ENCODE measurements at places on chromosomes 6 and 20.

DNA sequence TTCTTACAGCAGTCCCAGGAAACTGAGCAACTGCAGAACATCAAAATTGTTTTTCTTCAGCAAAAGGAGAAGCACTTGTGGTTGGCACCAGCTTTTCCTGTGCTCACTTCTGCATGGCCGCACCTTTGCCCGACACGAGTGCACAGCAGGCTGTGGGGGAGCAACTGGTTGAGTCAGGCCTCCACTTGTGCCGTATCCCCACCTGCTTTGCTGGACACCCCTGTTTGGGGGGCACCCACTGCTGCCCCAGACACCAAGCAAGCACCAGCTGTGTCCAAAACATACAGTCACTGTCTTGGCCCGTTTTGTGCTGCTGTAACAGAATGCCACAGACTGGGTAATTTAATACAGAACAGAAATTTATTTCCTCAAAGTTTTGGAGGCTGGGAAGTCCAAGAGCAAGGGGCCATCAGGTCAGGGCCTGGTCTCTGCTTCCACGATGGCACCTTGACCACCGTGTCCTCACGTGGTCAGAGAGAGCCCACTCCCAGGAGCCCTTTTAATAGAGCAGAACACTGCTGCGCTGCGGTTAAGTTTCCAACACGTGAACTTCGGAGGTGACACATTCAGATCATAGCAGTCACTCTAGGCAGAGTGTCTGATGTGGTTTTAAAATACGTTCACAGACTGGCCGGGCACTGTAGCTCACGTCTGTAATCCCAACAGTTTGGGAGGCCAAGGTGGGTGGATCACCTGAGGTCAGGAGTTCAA lies 8.7 kb upstream of the GMEB2 start:
- peak; percentile 75 for DNase-seq

- DNase-seq, result no peak
Measured at GRCh38 chr6:7580537-7580926, 9.5 kb upstream of the SNRNP48 start.

DNA sequence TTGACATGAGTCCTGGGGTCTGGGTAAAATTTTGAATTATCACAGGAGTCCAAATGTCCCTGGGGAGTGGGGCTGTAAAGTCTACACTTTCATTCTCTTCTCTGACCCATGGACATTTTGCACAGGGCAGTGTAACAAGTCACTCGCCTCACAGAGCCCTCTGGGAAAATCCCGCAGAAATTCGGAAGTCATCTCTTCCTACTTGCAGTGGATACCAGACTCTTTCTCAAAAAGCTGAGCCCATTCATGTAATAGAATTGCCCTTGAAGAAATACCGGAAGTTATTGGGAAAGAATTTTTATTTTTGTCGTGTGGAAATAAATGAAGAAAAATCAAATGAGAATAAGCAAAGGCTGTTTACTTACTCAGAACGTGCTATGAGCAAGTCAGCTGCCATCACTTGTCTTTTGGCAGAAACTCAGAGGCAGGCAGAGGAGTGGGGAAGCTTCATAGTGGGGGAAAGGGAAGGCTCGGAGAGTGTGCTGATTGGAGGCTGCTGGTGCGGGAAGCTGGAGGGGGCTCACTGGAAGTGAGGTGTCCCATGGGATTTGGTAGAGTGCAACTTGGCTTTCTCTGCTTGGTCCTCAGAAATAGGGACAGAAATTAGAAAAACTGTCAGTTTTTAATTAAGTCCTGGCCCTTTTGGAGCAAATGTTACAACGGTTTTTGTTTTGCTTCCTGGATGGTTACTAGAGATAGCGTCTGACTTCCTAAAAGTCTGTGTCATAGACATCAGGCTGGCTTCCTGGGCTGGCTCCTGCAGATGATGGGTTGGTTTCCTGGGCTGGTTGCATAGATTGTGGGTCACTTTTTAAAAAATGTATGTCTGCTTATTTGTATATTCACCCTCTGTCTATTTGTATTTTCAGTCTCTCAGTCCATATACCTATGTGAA lies 79.8 kb upstream of the EEF1E1 start:
- DNase-seq, result no peak

GRCh38 chr6:42337985-42338743 lies 113.6 kb downstream of the TRERF1 start:
- no peak for DNase-seq

DNA sequence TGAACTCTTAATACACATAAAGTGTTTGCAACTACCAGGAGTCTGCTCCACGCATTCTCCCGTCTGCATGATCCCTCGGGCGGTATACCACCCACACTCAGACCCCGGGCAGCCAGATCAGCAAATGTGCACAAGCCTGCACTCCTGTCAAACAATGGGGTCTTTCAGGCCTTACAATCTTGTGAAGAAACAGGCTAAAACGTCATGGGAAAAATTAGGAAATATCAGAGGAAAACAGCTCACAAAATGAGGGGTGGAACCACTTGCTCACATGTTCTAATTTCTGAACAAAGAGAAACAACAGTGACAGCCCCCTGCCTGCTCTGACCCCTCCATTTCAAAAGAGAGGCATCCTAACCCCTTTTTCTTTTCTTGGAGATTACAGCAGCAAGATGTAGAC lies 69.4 kb downstream of the BACH2 start:
- no peak for DNase-seq

- no peak for DNase-seq
Measured at GRCh38 chr20:19757487-19758132, 448 bp upstream of the RIN2 start.

GRCh38 chr6:96923400-96923799 lies 1.1 kb upstream of the KLHL32 start:
- no peak for DNase-seq

- no peak for DNase-seq
Measured at GRCh38 chr20:37259031-37259430, 2.6 kb downstream of the GHRH start.

DNA sequence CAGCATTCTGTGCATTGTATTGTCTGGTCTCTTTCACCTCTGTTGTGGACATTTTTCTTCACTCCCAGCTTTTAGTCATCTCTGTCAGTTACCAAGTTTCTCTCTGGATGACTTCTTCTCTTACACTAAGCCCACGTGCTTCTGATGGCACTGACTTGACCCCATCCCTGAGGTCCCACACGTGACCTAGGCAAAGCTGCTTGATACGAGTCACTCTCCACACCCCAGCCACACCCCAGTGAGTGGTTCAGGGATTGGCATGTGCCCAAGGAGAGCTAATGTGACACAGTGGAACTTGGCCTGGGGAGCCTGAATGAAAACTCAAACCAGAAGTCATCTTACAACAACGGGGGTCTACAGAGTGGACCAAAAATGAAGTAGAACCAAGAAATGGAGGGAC lies 32.2 kb downstream of the HTR1E start:
- no peak for DNase-seq

- no peak for DNase-seq
Measured at GRCh38 chr20:46057856-46058598, 29.0 kb downstream of the SLC12A5 start.

DNA sequence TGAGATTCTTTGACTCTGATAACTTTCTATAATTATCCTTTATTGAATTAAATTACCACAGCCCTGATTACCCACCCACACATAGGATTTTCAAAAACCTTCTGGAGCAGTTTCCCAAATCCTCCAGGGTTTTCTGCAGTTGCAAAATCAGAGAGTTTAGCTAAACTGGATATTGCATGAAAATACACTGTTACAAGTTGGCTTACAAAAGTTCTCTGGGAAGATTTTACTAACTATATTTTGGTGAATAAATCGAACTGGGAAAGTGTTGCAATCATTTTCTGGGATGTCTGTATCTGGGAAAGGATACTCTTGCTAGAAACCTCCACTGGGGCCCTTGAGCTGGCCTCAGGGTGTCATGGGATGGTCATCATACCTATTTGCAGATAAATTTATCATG lies 97.6 kb upstream of the STMND1 start:
- DNase-seq, result no peak

- no peak for DNase-seq
Measured at GRCh38 chr6:108526739-108527174, 34.0 kb upstream of the FOXO3 start.

GRCh38 chr6:154593122-154593521 lies 82.6 kb upstream of the CNKSR3 start:
- DNase-seq, result no peak

DNA sequence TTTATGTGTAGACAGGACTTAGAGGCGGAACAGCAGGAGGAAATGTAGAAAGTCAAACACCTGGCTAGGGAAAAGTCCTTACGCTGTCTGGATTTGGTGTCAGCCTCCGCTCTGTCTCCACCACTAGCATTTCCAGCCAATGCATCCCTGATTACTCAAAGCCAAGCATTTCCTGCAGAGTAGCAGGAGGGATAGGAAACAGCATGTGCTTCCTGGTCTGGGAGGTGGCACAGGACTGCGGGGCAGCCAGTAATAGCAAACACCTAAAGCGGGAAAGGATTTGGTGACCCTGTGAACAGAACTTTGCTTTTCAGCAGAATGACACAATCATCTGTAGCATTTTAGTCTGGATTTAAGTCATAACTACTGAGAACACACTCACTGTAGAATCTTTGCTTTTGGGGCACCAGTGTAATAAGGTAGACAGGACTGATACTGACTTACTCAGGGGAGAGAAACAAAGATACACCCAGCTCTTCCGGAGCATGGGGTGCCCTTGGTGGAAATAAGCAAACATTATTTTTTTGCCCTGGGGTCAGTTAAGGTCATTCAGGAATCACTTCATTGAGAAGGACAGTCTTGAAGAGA lies 133.3 kb upstream of the AHI1 start:
- no peak for DNase-seq

DNA sequence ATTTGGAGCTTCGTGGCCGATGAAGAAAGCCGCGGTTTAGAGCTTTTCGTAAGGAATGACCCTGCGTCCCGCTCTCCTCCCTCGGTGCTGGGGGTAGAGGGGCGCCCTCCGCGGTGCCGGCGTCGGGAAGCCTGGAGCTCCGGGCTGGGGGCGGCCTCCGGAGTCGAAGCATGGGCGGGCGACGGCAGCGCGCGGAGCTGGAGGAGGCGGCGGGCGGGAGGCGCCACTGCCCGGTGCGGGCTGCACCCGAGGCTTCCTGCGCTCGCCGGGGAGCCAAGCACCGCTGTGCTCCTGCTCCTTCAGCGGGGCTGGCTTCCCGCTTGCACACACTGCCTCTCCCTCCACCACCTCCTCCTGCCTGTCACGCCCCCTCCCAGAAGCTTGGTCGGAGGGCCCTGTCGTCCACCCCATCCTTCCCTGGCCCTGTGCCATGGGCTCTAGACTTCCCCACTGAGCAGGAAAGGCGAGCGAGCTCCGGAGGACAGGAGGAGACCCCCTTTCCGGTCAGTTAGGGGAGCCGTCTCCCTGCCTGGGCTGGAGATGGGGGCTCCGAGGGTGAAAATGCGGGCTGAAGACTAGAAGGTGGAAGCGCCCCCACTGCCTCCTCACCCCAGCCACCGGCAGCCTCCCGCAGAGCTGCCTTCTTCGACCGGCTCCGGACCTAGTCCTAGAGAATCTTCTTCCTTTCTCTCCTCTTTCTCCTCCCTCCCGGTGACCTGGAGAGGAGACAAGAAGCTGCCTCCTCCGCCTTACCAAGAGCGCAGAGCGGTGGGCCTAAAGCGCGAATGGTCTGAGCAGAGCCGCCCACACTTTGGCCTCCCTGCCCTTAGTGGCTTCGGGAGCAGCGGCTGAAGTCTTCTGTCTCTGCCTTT lies 1.8 kb downstream of the CDH4 start:
- peak; percentile 3 for DNase-seq

- no peak for DNase-seq
Measured at GRCh38 chr20:3932277-3932676, 43.1 kb downstream of the PANK2 start.

GRCh38 chr6:111533087-111533784 lies 50.2 kb upstream of the REV3L start:
- peak; percentile 47 for DNase-seq

GRCh38 chr20:3659492-3660261 lies 3.5 kb downstream of the GFRA4 start:
- no peak for DNase-seq

GRCh38 chr6:30156262-30156599 lies 4.8 kb downstream of the TRIM10 start:
- no peak for DNase-seq

DNA sequence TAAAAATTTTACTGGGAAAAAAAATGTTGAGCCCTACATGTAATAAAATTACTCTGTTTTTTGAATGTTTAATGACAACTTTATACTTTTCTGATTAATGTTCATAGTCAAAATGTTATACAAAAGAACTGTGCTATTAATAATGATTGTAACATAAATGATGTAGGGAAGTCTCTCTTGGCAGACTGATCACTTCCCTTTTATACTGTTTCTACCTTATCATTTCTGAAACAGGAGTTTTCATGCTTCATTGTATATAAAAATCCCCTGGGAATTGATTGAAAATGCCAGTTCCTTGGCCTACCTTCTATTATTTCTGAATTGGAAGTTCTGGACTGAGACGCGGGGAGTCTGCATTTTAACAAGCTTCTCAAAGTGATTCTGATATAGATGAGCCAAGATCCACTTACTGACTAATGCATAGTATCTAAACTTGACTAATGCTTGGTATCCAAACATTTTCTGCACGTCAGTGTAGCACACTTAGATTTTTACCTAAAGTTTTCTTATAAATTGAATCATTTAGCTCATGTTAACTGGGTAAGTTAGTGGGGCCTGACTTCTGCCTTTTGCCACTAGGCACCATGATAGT lies 7.2 kb upstream of the HDAC2 start:
- DNase-seq, result no peak

GRCh38 chr20:39849664-39850063 lies 839.4 kb downstream of the MAFB start:
- DNase-seq, result no peak

- DNase-seq, result peak; percentile 78
Measured at GRCh38 chr20:63973636-63974401, 4.1 kb upstream of the ZNF512B start.

DNA sequence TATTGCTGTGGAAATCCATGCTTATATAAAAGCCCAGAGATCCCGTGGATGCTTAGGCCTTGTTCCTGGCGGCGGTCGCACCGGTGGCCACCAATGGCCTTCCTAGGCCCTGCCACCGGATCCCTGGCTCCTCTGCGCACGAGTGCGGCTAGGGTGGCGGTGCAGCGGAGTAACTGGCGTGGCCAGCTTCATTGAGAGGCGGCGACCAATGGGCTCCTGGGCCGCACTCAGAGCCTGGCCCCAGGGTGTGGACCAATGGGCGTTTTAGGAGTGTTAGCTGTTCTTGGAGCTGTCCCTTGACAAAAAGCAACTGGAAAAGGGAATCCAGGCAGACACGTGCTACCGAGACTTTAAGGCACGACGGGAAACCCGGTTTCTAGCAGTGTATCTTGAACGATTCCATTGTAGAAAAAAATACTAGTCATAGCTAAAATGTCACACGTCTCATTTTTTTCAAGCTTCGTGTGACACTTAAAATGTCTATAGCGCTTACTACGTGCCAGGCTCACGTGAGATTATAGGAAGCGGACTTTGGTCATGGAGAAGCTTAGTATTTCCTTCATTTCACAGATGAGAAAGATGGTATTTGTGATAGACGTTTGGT lies 1.7 kb downstream of the AMD1 start:
- peak; percentile 76 for DNase-seq
